ENCODE measurements at places on chromosomes 2 and 18. TPM values are rescaled to one million over a fixed set of nuclear protein-coding genes. Genes with fewer than 3 reads are reported as not detected.

Gene PAX8
- 3.7 TPM for total RNA-seq

Gene TSPYL6
- total RNA-seq = 0.30 TPM

Gene IMPA2
- total RNA-seq = 19.6 TPM

Gene CNGA3
- 4.9 TPM for total RNA-seq

Gene DUSP2
- total RNA-seq = 5.2 TPM

Gene RAB17
- total RNA-seq = 1.1 TPM

Gene CCDC150
- total RNA-seq = 7.8 TPM

Gene FAM237A
- total RNA-seq = not detected

GRCh38 chr2:15355386-15355785, 205.7 kb downstream of the NBAS start:
- no peak for DNase-seq

DNA sequence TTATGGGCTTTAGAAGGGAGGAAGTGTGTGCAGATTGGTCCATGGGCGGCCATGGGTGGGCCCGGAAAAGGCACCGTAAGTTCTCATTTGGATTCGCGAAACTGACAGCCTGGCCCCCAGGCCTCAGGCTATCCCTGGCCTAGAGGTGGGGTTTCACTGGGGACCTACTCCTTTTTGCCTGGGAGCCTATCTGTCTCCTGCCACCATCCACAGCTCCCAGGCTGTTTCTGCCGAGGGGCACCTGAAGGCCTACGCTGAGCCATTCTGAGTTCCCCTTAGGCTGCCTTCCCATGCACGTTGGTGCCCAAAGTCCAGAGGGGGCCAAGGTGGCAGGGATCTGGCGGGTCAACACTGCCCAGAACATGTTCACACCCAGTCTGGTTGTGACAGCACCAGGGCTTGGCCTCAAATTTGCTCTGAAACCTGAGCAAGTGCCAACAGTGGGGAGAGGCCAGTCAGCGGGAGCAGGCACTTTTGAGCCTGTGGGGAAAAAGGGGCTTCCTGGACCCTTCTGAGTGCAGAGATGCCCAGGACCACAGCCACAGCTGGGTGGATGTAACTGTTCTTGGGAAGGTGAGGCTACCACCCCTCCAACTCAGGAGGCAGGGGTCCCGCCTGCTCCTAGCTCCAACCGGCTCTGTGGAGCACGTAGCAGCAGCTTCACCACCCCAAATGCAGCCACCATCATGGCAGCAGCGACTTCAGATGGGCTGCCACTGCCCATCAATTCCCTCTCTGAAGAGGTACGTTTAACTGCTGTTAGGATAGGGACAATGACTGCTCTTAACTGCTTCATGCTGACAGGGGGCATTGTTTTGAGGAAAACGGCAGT, 73.6 kb upstream of the ZNF804A start:
- no peak for DNase-seq

- no peak for DNase-seq
Measured at GRCh38 chr2:166932032-166932431, 43.8 kb downstream of the XIRP2 start.

DNA sequence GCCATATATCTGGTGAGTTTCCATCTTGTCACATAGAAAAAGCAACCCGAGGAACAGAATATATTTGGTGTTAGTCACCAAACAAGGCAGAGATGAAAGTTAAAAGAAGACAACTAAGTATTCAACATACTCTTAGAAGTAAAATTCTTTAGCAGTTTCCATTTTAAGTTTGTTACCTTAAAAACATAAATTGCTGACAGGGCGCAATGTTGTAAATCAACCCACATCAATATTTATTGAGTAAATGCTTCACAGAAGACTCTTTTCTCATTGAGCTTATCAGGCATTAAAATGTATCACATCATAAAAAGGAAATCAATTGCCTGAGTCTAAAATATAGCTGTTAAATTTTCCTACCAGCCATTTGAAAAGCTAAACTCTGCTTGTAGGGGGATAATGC, 603.0 kb downstream of the FBXO15 start:
- no peak for DNase-seq

DNA sequence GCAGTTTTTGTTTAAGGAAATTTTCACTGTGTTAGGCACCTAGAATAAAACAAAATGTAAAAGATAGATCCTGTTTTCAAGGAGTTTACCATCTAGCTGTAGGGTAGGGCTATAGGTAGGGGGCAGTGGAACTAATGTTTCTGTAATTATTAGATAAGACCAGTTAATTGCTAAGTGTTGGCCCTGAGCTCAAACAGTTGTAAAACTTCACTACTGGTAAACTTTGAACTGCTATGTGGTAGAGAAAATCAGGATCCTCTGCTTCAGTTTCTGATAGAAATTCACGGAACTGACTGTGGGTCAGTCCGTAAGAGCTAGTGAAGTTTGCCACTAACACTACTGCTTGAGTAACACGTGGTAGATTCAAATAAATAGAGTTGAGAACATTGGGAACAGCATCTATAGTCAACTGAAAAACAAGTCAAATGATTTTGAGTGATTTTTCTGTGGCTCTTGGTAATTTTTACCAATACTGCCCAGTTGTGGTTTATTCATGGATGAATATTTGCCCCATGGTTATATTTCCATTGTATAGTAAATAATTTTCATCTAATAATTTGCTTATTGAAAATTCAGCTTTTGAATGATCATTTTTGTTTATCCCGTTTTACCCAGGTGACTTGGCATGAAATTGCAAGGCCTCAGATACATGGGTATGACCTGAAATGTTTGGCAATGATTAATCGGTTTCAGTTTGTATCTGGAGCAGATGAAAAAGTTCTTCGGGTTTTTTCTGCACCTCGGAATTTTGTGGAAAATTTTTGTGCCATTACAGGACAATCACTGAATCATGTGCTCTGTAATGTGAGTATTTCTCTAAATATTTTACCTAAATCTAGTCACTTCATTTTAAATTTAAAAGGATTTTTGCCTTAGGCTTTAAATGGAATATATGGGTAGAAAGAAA, 26.4 kb downstream of the ELP2 start:
- DNase-seq = no peak

DNA sequence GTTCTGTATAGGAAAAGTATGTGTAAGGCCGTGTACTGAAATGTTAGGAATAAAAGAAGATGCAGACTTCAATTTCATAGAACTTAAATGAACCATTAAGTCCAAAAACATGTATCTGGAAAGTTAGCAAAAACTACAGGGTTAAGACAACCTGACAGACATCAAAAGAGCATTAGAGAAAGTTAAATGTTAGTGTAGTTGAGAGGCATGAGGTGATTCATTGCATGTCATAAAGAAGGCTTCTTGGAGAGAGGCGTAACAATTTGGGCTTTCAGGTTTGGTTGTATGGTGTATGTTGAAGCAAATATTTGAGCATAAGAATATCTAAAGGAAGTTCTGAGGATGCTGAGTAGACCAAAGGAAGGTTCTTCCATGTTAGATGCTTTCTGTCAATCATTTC, 6.3 kb downstream of the EPC2 start:
- no peak for DNase-seq

DNA sequence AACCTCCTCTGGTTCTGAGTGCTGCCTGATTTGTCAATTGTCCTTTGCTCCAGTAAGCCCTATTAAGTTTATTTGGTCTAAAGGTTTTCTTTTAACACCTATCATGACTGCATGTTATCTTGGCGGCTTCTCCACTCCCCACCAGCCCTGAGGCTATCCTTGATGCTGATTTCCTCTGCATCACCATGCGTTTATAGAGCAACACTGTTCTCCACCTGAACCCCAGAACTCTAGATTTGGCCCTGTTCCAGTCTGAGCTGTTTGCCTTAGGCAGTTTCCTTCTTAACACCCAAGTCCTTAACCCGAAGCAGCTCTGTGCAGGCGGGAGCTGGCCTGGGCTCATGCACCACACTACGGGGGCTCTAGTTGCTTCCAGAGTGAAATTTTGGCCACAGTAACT, 98.2 kb upstream of the NPAS2 start:
- no peak for DNase-seq

DNA sequence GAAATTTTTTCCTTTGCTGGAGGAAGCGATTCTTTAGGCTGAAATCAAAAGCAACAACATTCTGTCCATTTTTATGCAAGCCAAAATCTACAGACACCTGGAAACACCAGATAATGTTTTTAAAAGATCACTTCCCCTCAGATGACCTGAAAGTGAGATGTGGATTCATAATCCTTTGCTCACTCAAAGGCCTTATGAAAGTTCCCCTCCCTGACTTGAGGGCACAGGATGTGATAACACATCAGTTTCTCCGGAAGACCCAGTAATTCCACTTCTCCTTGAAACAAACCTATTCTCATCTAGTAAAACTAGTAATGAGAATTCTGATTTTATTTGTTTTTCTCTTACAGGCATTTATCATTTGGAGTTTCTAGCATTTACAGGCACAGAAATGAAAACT, 218.3 kb upstream of the RND3 start:
- no peak for DNase-seq

GRCh38 chr18:75063196-75063595, 145.7 kb downstream of the PTGR3 start:
- no peak for DNase-seq

GRCh38 chr2:118805064-118805690, 42.3 kb downstream of the EN1 start:
- no peak for DNase-seq

- peak; percentile 68 for DNase-seq
Measured at GRCh38 chr2:133265432-133265949, 302.8 kb downstream of the NCKAP5 start.

- no peak for DNase-seq
Measured at GRCh38 chr2:46893269-46893939, 22.2 kb downstream of the MCFD2 start.

- DNase-seq = no peak
Measured at GRCh38 chr18:2979871-2980790, 32.8 kb downstream of the LPIN2 start.

DNA sequence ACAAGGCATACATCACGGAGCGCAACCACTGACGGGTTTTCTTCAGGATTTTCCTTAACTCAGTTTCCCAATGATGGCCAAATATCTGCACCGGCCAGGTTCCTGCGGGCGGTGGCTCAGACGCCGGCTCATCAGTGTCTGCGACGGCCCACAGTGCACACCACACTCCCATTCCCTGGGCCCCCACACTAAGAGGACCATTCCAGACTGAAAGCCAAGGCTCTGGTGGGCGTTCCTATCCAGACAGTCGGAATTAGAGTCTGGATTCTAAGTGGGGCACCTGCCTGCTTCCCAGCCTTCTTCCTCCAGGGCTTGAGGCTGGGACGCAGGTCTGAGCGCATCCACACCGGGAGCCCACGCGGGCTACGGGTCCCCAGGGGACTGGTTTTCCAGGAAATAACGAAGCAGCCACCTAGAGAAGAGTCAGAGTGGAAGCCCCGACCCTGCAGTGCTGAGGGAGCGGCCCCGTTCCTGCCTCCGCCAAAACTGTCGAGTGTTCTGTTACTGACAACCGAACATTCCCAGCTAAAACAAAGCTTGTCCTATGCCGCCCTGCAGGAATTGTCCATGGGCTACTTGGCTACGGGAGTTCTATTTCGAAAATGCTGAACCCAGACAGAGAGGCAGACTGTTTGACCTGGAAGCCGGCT, 75.3 kb downstream of the TMEM18 start:
- DNase-seq = no peak

GRCh38 chr18:79042276-79042675, 26.9 kb upstream of the ATP9B start:
- DNase-seq = no peak

DNA sequence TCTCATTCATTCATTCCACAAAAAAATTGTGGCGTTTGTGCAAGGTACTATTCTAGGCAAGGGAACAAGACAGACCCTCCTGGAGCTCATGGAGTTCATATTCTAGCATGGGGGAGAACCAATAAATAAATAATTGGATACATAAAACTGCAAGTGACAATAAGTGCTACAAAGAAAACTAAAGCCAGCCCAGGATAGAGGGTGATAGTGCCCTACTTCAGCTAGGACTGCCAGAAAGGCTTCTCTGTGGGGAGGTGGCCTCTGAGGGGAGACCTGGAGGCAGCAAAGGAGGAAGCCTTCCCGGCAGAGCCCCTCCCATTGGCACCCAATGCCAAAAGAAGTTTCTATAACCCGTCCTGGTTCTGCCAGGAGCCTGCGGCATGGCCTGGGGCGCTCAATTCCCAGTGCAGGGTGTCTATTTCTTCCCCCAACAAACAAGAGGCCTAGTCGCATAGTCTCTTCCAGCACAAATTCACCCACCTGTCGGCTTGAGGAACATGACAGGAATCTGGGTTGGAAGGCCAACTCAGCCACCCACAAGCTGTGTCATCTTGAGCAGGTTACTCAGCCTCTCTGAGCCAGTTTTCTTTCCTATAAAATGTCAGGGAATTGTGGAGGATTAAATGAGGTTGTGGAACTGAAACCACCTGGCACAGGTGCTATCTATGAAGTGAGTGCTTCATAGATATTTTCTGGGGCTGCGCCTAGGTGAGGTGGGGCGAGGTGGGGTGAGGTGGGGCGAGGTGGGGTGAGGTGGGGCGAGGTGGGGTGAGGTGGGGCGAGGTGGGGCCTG, 94.3 kb downstream of the ZFP36L2 start:
- DNase-seq = no peak

- DNase-seq = no peak
Measured at GRCh38 chr2:128595763-128596395, 277.2 kb upstream of the HS6ST1 start.

GRCh38 chr2:133685636-133686215, 117.5 kb upstream of the NCKAP5 start:
- no peak for DNase-seq

Measured in spinal cord (tissue), 10 donors.